ENCODE measurements at places on chromosomes 1 and 21.
A peak's percentile ranks its signal among the peaks of the same experiment; 100 is the strongest.

GRCh38 chr1:40825435-40825788 lies 36.8 kb downstream of the CITED4 start:
- no peak for DNase-seq

- no peak for DNase-seq
Measured at GRCh38 chr1:230421481-230421880, 4.7 kb downstream of the PGBD5 start.

GRCh38 chr1:43293896-43294760 lies 6.7 kb upstream of the TIE1 start:
- DNase-seq, result no peak

DNA sequence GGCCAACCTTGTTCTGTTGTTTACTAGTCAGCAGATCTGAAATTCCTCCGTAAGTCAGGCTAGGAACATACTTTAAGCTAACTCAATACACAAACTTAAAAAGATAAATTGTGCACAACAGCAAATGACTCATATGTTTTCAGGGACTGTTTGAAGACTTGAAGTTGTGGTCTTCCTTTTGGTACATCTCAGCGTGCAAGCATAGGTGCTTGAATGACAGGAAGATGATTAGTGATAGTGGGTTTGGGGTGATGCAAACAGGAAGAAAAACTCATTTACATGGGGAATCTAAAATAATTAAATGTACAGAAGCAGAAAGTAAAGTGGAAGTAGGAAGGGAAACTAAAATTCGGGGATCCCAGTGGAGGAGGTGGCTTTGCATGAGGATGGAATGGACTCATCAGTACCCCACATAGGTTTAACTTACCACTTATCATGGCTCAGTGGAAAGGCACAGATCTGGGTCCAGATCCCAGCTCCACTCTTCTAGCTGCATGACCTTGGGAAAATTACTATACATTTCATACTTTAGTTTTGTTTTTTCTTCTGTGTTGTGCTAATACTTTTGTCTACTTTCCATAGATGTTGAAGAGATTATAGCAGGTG lies 122.3 kb downstream of the XCL2 start:
- no peak for DNase-seq

GRCh38 chr1:32220746-32221580 lies 1.2 kb downstream of the TMEM234 start:
- no peak for DNase-seq

GRCh38 chr1:244085891-244086290 lies 34.8 kb downstream of the ZBTB18 start:
- no peak for DNase-seq

DNA sequence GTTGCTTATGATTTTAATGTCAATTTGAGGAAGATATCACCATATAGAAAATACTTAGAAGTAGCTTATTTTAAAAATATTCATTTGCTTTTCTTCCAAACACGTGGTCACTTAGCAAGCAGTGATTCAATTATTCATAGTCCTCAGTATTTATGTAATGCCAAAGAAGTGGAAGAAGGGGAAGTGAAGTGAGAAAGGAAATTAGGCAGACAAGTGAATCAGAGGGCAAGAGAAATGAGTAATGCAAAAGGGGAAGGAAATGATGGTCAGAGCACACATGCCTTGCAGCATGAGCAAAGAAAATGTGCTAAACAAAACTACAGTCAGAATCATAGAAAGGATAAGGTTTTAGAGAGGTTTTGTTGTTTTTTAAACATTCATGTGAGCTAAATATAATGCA lies 31.8 kb downstream of the SDCCAG8 start:
- DNase-seq, result peak; percentile 83

DNA sequence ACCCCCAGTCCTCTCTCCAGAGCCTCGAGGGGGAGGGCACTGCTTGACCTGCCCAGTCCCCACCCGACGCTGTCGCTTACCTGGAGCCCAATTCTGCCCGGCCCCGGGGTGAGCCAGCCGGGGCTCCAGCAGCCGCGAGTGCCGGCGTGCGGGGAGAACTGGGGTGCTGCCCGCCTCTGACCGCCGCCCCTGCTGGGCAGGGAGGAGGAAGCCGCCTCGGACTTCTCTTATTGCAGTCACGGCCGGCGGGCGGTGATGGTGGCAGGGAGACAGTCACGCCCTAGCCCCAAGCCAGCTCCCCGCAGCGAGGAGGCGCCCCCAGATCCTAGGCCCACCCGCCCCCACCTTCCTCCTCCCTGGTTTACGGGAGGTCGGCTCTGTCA lies at the start of gene FGR:
FGR (minus strand) TSS at position 201 of the 383 bp plus-strand sequence. CDS start 11,269 bp downstream, outside the sequence.
- no peak for DNase-seq

- no peak for DNase-seq
Measured at GRCh38 chr1:110207831-110208230, 2.3 kb upstream of the KCNC4 start.

- DNase-seq, result no peak
Measured at GRCh38 chr1:202081992-202082391, 40.7 kb upstream of the GPR37L1 start.

GRCh38 chr1:118890851-118891384 lies 97.2 kb downstream of the TBX15 start:
- DNase-seq, result no peak

GRCh38 chr1:41394959-41395956 lies 34.0 kb downstream of the FOXO6 start:
- DNase-seq, result no peak

DNA sequence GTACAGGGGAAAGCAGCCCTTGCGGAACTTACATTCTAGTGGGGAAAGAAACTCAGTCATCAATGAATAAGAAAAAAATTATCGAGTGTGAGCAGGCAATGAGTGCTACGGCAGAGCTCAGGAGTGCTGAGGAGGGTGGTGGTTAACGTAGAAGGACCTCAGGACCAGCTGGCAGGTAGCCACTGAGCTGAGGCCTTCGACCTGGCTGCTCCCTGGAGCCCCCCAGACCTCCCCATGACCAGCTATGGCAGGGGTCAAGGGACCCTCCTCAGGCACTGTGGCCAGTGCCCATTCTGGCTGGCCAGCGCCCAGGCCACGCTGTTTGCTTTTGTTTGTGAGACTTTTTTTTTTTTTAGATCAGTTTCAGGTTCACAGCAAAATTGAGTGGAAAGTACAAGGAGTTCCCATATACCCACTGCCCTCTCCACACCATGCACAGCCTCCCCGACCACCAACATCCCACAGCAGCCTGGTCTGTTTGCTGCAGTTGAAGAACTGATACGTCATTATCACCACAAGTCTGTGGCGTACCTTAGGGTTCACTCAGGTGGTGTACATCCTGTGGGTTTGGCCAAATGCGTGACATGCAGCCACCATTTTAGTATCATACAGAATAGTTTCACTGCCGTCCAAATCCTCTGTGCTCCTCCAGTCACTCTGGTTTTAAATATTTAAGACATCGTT lies 11.8 kb upstream of the TTC22 start:
- DNase-seq, result no peak

- DNase-seq, result no peak
Measured at GRCh38 chr21:41638201-41638790, 128.6 kb downstream of the RIPK4 start.

- peak; percentile 46 for DNase-seq
Measured at GRCh38 chr1:46248122-46248920, 758 bp downstream of the RAD54L start.

DNA sequence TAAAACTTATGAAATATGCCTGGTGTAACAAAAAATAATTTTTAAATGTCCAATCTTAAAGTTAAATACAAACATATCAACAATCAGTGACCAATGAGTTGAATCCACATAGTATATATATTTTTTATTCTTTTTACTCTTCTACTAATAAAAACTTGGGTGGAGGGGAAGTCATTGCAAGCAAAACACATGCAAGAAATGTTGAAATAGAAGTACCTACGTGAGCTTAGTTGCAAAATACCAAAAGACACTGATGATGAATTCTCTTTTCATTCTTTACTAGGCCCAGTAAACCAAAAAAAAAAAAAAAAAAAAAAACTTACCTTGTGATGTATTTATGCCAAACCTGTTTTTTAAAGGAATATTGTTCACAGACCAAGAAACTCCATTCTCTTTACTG lies 26.4 kb upstream of the PLA2G4A start:
- no peak for DNase-seq

GRCh38 chr1:48309564-48310082 lies 87.1 kb downstream of the SLC5A9 start:
- no peak for DNase-seq

DNA sequence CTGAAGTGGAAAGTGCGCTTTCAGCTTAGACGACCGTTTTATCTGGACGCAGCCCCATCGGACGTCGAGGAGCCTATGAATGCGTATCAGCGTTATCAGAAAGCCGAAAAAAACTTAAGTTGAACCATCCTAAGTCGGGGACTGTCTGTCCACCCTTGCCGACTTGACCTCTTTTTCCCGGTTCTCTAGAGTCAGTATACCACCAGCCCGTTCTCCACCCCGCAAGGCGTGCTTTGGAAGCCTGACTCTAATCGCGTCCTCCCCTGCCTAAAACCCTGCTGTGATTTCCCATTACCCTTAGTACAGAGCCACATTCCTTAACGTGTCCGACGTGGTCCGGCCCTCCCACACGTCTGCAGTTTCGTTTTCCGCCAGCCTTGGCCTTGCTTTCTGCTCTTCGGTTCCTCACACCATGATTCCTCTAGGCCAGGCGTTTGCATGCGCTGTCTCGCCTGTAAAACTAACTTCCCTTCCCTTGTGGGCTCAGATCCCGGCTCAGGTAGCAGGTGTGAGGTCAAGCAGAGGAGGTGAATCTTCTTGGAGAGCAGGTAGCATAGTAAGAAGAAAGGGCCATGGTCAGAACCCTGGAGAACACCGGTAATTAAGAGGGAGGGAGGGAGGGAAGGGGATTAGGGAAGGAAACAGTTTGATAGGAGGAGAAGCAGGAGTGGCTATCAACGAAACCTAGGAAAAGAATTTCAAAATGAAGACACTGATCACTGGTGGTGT lies 865 bp downstream of the ADPRS start:
- DNase-seq, result peak; percentile 49
